ENCODE measurements at places on chromosomes 13 and 19. TPM values are rescaled to one million over a fixed set of nuclear protein-coding genes. Genes with fewer than 3 reads are reported as not detected.

GRCh38 chr19:4042731-4043082 lies 24.0 kb downstream of the ZBTB7A start:
- H3K36me3 ChIP-seq, result peaks cover 26% of the 10 kb centered on the region
- H3K27me3 ChIP-seq, result no peaks in the 10 kb centered on the region
- peak overlapping the region; percentile 4 for H3K27ac ChIP-seq
- H3K4me1 ChIP-seq, result peaks cover 21% of the 10 kb centered on the region
- DNase-seq, result no peak

DNA sequence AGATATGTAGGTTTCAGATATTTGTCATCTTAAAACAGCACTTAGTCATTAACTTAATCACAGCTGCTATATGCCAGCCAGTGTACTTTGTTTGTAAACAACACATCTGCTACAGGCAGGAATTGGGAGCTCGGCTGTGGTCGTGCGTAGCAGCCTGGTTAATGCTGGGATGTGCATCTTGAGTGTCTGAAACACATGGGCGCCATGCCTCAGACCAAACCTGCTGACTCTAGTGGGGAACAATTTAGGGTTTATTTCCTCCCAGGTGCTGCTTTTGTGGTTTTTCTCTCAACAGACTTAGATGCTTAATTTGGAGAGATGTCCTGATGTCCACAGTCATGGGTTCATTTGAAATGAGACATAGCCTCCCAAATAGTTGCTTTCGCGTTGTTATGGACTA lies 238.5 kb upstream of the TMTC4 start:
- DNase-seq, result no peak
- no peak overlapping the region for H3K27ac ChIP-seq
- H3K4me1 ChIP-seq, result no peaks in the 10 kb centered on the region
- no peaks in the 10 kb centered on the region for H3K36me3 ChIP-seq
- no peaks in the 10 kb centered on the region for H3K27me3 ChIP-seq

DNA sequence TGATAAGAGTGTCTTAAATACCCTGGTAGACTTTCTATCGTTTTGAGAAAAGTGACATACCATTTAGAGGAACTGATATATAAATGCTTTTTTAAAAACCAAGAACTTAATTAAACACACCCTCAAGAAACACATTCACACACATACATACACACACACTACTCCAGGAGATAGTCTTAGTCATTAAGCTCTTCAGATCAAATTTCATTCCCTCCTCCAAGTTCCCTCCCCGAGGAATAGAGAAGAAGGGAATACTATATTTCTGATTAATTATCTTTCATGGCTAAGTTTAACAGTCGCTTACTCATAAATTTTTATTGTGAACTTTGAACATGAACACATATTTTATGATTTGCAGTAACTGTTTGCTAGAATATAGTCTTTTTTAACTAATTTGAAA lies 1109.5 kb downstream of the SLITRK1 start:
- no peaks in the 10 kb centered on the region for H3K36me3 ChIP-seq
- H3K27me3 ChIP-seq, result no peaks in the 10 kb centered on the region
- no peak overlapping the region for H3K4me3 ChIP-seq
- no peaks in the 10 kb centered on the region for H3K4me1 ChIP-seq
- no peak overlapping the region for H3K27ac ChIP-seq

GRCh38 chr19:13169769-13170168 lies 19.6 kb downstream of the IER2 start:
- no peak overlapping the region for H3K27ac ChIP-seq
- no peaks in the 10 kb centered on the region for H3K27me3 ChIP-seq
- peaks cover 39% of the 10 kb centered on the region for H3K4me1 ChIP-seq

DNA sequence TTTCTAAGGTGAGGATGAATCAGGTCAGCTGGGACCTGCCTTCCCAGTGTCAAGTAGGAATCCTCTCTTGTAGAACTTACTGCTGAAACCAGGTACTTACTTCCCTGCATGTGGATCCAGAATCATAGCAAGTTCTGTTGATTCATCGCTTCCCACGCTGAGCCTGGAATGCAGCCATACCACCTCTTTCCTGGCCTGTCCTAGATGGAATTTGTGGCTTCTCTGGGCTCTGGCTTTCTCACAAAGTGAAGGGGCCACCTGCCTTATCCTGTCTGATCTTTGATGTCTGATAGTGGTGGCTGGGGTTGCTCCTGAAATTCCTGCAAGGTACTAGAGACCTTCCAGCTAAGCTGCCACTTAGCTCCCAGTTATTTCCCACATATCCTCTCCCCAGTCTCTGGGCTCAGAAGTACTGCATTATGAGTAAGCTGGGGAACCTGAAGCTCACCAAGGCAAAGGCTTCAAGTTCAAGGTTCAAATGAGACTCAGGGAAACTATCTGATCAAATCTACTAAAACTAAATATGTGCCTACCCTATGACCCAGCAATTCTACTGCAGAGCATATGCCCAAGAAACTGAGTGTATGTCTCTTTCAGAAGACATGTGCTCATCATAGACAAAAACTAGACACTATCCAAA lies 103.5 kb downstream of the SUCLA2 start:
- no peak overlapping the region for H3K27ac ChIP-seq
- no peaks in the 10 kb centered on the region for H3K27me3 ChIP-seq
- H3K36me3 ChIP-seq, result no peaks in the 10 kb centered on the region
- no peaks in the 10 kb centered on the region for H3K4me1 ChIP-seq

GRCh38 chr19:41577833-41578232 lies 1.9 kb downstream of the CEACAM21 start:
- no peak overlapping the region for H3K4me3 ChIP-seq
- no peaks in the 10 kb centered on the region for H3K36me3 ChIP-seq
- no peaks in the 10 kb centered on the region for H3K27me3 ChIP-seq

TMEM145 gene
- 4.4 TPM for total RNA-seq

- no peaks in the 10 kb centered on the region for H3K4me1 ChIP-seq
- H3K4me3 ChIP-seq, result no peak overlapping the region
- no peaks in the 10 kb centered on the region for H3K27me3 ChIP-seq
- DNase-seq, result no peak
These were observed 166.2 kb downstream of the DLEU7 start for GRCh38 chr13:50677258-50677657.

SLC10A2 gene
- total RNA-seq, result not detected

DNA sequence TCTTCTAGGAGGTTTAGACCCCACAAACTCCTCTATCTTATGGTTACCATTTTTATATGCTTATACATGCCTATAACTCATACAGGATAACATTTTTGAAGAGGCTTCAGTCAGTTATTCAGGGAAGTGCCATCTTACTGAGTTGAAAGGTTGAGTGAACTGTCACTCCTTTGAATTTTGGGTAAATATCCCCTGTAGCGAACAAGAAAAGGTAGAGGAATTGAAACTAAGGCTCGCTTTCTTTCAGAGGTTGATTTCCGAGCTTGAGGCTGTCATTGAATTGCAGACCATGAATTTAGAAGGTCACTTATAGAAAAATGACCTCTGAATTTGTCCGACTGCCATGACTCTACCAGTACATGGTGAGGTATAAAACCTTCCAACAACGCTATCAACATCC lies 35.1 kb downstream of the MICU2 start:
- H3K36me3 ChIP-seq, result peaks cover 26% of the 10 kb centered on the region
- H3K4me3 ChIP-seq, result no peak overlapping the region
- H3K27ac ChIP-seq, result no peak overlapping the region

- H3K27ac ChIP-seq, result no peak overlapping the region
- no peak overlapping the region for H3K4me3 ChIP-seq
- H3K36me3 ChIP-seq, result no peaks in the 10 kb centered on the region
- no peaks in the 10 kb centered on the region for H3K4me1 ChIP-seq
- no peaks in the 10 kb centered on the region for H3K27me3 ChIP-seq
These were observed 73.3 kb downstream of the RFC3 start for GRCh38 chr13:33891196-33891742.

- H3K27ac ChIP-seq, result no peak overlapping the region
- no peak for DNase-seq
- peaks cover 6% of the 10 kb centered on the region for H3K4me1 ChIP-seq
- H3K27me3 ChIP-seq, result no peaks in the 10 kb centered on the region
These were observed 3.1 kb downstream of the SLC25A15 start for GRCh38 chr13:40792284-40793051.

GRCh38 chr19:48696353-48697010 lies 711 bp downstream of the FUT2 start:
- H3K4me1 ChIP-seq, result no peaks in the 10 kb centered on the region
- no peak for DNase-seq
- peak overlapping the region; percentile 18 for H3K4me3 ChIP-seq
- H3K27ac ChIP-seq, result no peak overlapping the region

MTMR6 gene
- 33.1 TPM for total RNA-seq

CEBPA gene
- total RNA-seq, result 2.9 TPM

DNA sequence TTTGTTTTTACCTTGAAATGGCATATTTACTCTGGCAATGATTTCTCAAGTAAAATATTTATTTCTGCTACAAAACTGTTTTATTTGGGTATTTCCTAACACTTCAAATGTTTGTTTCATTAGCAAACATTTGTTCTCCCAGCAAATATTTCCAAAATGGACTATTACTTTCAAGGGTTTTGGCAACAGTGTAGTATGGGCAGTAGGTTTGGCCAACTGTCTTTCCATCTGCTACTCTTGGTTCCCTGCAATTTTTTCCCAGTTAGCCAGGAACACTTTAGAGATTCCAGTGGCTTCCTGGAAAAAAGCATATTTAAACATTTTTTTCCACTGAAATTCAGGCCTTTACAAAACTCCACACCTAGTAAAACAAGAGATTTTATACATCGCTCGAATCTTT lies 466.6 kb downstream of the SLITRK6 start:
- no peak for DNase-seq
- no peaks in the 10 kb centered on the region for H3K4me1 ChIP-seq
- H3K4me3 ChIP-seq, result no peak overlapping the region
- H3K36me3 ChIP-seq, result no peaks in the 10 kb centered on the region

DNA sequence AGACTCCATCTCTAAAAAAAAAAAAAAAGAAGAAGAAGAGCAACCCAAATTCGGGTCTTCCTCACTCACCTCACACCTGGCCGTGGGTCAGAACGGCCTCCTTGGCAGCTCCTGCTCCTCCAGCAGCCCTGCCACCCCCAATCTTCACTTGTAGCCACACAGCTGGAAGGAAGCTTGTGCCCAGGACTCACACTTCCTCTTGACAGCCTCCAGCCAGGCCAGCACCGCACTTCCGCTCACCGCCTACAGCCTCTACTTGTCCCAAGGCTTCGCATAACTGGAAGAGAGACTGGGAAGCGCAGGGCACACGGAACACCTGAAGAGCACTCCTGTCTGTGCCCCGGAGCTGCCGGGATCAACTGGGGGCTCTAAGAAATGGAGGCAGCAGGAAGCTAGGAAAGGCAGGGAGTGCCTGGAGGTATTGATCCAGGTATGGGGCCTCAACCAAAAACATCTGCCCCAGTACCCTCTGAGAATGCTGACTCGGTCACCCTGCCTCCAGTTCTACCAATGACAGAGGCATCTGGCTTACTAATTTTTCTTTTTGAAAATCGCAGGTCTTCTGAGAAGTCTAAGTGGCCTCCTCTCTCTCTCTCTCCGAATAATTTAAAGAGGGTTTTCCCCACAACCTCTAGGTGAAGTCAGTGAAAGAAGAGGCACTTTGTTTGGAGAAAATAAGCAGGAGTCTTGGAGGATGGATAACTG lies 31.1 kb upstream of the ATP12A start:
- no peaks in the 10 kb centered on the region for H3K36me3 ChIP-seq
- H3K4me1 ChIP-seq, result no peaks in the 10 kb centered on the region
- H3K4me3 ChIP-seq, result no peak overlapping the region
- H3K27me3 ChIP-seq, result no peaks in the 10 kb centered on the region
- no peak overlapping the region for H3K27ac ChIP-seq
- DNase-seq, result no peak

SGCG gene
- total RNA-seq, result 1.1 TPM

DNA sequence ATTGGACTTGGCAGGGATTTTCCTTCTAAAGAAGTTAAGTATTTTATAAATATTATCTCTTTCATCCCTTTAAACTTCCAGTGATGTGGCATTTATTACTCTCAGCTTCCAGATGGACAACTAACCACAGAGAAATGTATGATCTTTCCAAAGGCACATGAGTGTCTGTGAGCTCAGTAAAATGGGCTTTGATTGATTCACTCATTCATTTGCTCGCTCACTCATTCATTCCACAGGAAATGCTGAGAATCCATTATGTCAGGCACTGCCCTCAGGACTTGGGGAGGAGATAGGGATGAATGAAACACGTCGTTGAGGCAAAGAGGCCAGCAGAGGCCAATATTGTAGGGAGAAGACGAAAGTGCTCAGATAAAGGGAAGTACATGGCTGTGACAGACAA lies 359.3 kb downstream of the EFNB2 start:
- H3K4me1 ChIP-seq, result peaks cover 8% of the 10 kb centered on the region
- no peak overlapping the region for H3K4me3 ChIP-seq
- DNase-seq, result no peak
- no peaks in the 10 kb centered on the region for H3K36me3 ChIP-seq
- H3K27me3 ChIP-seq, result no peaks in the 10 kb centered on the region

IGSF23 gene
- total RNA-seq, result not detected

- H3K27me3 ChIP-seq, result no peaks in the 10 kb centered on the region
- H3K4me3 ChIP-seq, result no peak overlapping the region
- no peak for DNase-seq
- H3K27ac ChIP-seq, result no peak overlapping the region
These were observed 22.9 kb downstream of the SLC7A1 start for GRCh38 chr13:29572575-29572974.

- H3K27ac ChIP-seq, result no peak overlapping the region
- H3K4me3 ChIP-seq, result no peak overlapping the region
- H3K4me1 ChIP-seq, result peaks cover 5% of the 10 kb centered on the region
- DNase-seq, result no peak
- H3K36me3 ChIP-seq, result no peaks in the 10 kb centered on the region
These were observed 71.4 kb downstream of the FREM2 start for GRCh38 chr13:38758277-38758676.

LGALS7B gene
- total RNA-seq, result not detected

- no peaks in the 10 kb centered on the region for H3K36me3 ChIP-seq
- no peaks in the 10 kb centered on the region for H3K27me3 ChIP-seq
- DNase-seq, result no peak
- H3K27ac ChIP-seq, result no peak overlapping the region
These were observed 51.4 kb upstream of the PSG8 start for GRCh38 chr19:42816894-42817293.

DNA sequence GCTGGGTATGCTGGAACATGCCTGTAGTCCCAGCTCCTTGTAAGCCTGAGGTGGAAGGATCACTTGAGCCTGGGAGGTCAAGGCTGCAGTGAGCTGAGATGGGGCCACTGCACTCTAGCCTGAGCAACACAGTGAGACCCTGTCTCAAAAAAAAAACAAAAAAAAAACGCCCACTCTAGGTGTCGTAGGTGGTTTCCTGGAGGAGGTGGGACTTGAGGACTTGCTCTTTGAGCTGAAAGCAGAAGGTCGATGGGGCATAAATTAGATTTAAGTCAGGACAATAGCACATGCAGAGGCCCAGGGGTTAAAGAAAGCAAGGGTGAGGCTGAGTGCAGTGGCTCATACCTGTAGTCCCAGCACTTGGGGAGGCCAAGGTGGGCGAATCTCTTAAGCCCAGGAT lies 12.9 kb upstream of the ILF3 start:
- H3K4me3 ChIP-seq, result no peak overlapping the region
- H3K27ac ChIP-seq, result no peak overlapping the region
- DNase-seq, result no peak
- H3K27me3 ChIP-seq, result no peaks in the 10 kb centered on the region
